ENCODE measurements at places on chromosomes 16 and 17. TPM values are rescaled to one million over a fixed set of nuclear protein-coding genes. Genes with fewer than 3 reads are reported as not detected.

The SLC6A2 gene
- total RNA-seq: not detected

The ACE gene
- total RNA-seq: 30.5 TPM

The SP2 gene
- 18.0 TPM for total RNA-seq

The GCGR gene
- total RNA-seq: 0.39 TPM

The KCNJ16 gene
- 0.24 TPM for total RNA-seq

The PIGS gene
- total RNA-seq: 38.7 TPM

The ARHGAP44 gene
- 7.4 TPM for total RNA-seq

The CBX2 gene
- 4.5 TPM for total RNA-seq

The CCL4 gene
- total RNA-seq: 6.4 TPM

The ANTKMT gene
- 18.6 TPM for total RNA-seq

The PRSS22 gene
- not detected for total RNA-seq

The SLC35G6 gene
- total RNA-seq: not detected

The GRIN2A gene
- total RNA-seq: 3.3 TPM

The CCDC40 gene
- 3.3 TPM for total RNA-seq

The CMTM1 gene
- total RNA-seq: 7.3 TPM

The ANKS4B gene
- not detected for total RNA-seq

The CLEC3A gene
- not detected for total RNA-seq

The AIPL1 gene
- not detected for total RNA-seq

The SYNRG gene
- total RNA-seq: 43.5 TPM

The ACSM5 gene
- total RNA-seq: 5.8 TPM

The DNASE1L2 gene
- total RNA-seq: 0.39 TPM
